ENCODE measurements at places on chromosomes 7 and 10.

GRCh38 chr10:45437587-45438465 lies 63.8 kb downstream of the ALOX5 start:
- no peak for DNase-seq

- DNase-seq: no peak
These were observed 125.7 kb upstream of the MYO3A start for GRCh38 chr10:25808372-25808771.

DNA sequence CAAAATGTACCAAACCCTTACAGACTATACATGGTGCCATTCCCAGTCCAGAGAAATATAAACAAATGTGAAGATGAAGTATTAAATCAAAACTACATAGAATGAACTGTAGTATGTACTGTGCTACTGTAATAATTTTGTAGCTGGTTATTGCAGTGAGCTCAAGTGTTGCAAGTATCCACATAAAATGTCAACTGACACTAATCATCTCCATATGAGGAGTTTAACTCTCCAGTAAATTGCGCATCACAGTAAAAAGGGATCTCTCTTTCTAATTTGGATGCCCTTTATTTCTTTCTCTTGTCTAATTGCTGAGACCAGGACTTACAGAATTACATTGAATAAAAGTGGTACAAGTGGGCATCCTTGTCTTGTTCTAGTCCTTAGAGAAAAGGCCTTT lies 165.5 kb downstream of the CPED1 start:
- no peak for DNase-seq

GRCh38 chr10:80567292-80567691 lies 29.6 kb downstream of the SH2D4B start:
- DNase-seq: no peak

GRCh38 chr7:21757537-21758282 lies 188.0 kb downstream of the CDCA7L start:
- no peak for DNase-seq

DNA sequence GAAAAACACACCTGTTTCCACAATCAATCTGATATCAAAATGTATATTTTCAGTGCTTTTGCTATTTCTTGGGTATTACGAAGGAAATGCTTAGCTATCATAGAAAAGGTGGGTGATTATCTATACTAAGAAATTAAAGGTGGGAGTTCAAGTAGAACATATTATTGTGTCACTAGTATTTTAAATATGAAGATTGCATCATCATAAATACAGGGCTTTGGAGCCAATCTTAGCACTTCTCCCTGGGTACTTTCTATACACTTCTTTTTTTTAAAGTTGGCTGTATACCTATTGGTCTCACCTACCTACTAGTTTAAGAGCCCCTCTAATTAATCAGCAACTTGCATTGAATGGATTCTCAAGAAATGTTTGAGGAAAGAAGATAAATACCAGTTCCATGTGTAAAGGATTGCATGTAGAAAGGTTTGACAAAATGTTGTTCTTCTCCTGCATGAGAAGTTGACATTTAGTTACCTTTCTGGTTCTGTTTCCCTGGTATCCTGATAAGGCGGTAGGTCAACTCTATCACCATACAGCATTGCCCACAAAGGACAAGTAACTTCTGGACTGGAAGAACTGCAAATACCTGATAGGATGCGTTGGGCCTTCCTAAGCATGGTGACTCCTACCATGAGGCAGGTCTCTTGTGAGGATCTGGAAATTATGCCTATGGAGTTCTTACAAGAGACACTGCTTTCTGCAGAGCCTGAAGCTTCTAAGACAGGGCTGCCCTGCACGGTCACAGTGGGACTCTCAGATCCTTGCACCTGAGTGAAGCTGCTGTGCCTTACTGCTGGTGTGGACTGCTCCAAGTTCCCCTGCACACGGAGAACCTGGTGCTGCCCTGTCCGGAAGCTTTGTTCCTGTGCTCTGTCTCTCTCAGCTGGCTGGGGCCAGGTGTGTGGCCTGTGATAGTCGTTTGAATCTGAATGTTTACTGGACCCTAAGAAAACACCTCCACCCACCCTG lies 32.1 kb upstream of the PDSS1 start:
- no peak for DNase-seq

DNA sequence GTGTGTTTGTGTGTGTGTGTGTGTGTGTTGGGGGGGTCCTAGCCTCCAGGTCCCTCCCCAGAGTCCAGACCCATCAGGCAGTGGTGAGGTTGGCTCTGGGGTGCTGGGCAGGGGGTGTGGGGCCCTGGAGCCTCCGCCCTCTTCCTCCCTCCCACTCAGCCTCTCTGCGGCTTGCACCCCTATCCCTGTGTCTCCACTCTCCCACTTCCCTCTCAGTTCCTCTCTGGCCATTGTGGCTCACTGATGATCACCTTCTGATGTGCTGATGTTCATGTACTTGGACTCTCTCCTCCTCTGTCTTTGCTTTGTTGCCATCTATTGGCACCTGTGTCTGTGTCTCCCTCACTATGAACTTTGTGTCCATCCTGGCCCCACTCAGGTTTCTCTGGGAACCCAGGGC lies 298.7 kb downstream of the ZEB1 start:
- no peak for DNase-seq

- DNase-seq: no peak
These were observed 500.1 kb upstream of the ZMIZ1 start for GRCh38 chr10:78568620-78569019.

DNA sequence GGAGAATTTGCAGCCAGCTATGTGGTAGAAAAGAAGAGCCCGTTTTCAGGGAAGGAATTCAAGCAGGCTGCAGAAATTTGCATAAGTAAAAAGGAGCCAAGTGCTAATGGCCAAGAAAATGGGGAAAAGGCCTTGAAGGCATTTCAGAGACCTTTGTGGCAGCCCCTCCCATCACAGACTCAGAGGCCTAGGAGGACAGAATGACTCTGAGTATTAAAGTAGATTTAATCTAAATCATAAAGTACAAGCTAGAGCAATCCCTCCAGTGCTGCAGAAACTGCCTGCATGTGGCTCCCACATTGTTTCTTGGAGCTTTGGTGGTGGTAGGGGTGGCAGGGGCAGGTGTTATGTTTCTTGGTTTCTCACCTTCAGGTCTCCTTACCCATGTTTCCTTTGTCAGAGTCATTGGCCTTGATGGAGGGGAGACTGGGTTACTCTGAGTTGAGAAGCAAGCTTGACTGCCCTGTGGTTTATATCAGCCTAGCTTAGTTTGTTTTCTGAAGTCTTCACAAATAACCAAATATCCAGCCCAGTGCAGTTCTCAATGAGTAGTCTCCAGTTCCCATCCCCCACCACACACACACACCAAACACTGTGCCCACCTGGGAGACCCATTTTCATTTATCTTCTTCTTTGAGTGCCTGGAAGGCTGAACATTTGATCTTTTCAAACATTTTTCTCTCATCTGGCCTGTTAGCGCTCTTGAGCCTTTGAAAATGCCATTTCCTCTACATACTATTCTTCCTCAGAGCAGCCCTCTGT lies 34.5 kb downstream of the ITPRIP start:
- no peak for DNase-seq

- no peak for DNase-seq
These were observed 71.0 kb upstream of the ADAM12 start for GRCh38 chr10:126459032-126459831.

DNA sequence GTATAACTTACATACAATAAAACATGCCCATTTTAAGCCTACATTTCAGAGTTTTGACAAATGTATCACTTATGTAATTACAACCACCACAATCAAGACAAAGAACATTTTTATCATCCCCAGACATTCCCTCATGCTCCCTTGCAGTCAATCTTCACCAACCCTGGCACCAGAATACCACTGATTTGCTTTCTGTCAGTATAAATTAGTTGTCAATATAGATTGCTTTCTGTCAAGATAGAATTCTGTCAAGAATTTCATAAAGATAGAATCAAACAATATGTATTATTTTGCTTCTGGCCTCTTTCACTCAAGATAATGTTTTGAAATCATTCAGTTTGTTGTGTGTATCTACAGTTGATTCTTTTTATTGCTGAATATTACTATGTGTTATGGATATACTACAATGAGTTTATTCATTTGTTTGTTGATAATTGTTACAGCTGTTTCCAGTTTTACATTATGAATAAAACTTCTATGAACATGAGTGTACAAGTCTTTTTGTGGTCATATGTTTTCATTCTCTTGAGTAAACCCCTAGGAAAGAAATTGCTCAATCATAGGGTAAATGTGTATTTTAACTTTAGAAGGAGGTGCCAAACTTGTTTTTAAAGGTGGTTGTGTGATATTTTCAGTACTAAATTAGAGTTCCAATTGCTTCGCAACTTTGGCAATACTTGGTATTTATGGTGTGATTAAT lies 56.9 kb downstream of the IFIT5 start:
- no peak for DNase-seq

- no peak for DNase-seq
These were observed 80.8 kb downstream of the ZNF467 start for GRCh38 chr7:149692557-149692982.

DNA sequence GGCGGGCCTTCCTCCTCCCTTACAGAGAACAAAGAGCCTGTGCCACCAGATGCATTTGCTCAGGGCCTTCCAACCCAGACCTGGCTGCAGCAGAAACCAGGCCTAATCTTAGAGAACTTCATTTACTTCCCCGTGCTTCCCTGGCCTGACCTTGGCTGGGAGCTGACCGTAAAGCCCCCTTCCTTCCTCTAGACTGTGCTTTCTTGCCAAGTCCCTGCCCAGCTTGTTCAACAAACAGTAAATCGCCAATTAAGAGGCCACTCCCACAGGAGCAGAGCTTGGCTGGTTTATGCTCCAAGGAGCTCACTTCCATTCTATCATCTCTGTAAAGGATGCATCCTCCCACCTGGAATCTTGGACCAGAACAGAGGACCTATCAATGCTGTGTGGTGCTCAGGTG lies 110.9 kb downstream of the COL13A1 start:
- DNase-seq: no peak

- DNase-seq: no peak
These were observed 82.8 kb downstream of the NHLRC2 start for GRCh38 chr10:113937258-113937657.

GRCh38 chr7:126570845-126571244 lies 681.9 kb downstream of the GRM8 start:
- DNase-seq: no peak

GRCh38 chr10:133308421-133309099 lies at the start of the genes TUBGCP2 and ZNF511:
Gene TUBGCP2 (minus strand): TSS chr10:133308872. CDS start chr10:133302941, 5,931 bp downstream.
Gene ZNF511 (plus strand): TSS chr10:133308914. CDS start chr10:133308944, 30 bp downstream.
- peak; percentile 91 for DNase-seq

DNA sequence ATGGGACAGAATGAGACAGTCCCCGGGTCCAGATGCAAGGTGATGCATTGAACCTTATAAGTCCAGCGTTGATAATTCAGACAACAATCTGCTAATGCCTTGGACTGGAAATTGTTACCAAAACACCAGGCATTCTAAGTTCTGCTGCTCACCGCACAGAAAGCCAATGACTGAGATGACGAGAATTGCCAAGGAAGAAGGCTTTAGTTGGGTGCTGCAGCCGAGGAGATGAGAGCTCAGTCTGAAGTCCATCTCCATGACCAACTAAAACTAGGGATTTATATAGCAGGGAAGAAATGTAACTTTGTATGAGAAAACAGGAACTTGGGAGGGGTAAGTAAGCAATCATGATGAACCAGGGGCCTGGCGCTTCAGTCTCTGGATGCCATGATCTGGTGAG lies 68.7 kb downstream of the PRKCQ start:
- DNase-seq: no peak

- no peak for DNase-seq
These were observed 530.9 kb downstream of the PTPRN2 start for GRCh38 chr7:158056761-158057160.

DNA sequence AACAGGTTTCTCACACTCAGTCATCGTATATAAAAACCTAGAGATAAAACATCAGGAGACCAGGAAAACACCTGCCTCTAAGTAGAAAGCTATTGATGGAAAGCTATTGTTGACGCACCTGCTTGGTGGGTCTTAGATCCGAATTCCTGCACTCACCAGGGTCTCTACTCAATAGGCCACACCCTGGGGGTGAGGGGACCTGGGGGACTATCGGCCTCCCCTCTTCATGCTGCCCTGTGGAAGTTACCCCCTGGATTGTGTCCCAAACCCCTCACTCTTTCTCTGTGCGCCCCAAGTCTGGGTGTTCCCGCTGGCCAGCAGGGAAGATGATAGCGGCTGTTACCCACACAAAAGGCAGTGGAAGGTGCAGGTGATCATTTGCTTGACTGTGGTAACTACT lies 313.0 kb downstream of the WDR37 start:
- DNase-seq: no peak

- no peak for DNase-seq
These were observed 186.9 kb downstream of the SND1 start for GRCh38 chr7:127838816-127839415.

DNA sequence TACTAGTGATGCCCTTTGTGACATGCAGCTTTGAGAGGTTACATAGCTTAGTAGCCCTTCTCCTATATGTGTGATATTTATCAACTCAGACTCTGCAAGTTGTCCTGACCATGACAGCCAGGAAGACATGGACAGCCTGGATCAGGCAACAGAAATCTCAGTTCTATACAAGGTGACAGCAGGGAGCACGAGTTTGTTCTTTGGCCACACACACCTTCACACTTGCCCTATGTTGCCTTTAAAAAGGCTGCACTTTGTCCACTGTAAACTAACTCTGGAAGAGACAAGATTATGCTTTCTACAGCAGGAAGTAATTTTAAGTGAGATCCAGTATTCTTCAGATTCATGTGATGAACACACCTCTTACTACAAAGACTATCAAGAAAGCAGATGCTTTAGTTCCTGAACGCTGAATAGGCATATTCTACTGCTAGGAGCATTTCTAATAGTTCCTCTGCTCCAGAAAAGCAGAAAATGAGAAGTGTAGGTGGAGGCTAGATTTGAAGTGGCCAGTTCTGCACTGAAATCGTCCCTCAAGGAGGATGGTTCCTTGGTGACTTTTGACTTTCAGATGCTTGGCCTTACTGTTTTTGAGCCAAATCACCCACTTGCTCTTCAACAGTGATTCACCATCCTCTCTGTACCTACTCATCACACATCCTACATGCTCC lies 239.2 kb downstream of the COBL start:
- no peak for DNase-seq

- DNase-seq: no peak
These were observed 54.3 kb downstream of the CLIP2 start for GRCh38 chr7:74343281-74344131.

DNA sequence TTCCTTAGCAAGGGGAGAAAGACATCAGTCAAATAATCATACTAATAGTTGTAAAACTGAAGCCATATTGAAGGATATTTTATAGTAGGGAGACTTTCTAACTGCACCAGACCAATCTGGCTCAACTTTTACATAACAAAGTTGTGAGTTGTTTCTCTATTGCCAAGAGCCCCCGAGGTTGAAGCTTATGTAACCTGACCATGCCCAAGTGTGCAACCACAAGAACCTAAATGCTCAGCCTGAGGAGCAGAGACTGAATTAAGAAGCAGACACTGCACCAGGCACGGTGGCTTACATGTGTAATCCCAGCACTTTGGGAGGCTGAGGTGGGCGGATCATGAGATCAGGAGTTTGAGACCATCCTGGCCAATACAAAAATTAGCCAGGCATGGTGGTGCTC lies 77.3 kb upstream of the ARMC3 start:
- DNase-seq: no peak

GRCh38 chr7:117285826-117286225 lies 37.0 kb downstream of the WNT2 start:
- no peak for DNase-seq

GRCh38 chr10:105793071-105793470 lies 1152.0 kb downstream of the SORCS3 start:
- no peak for DNase-seq

- DNase-seq: no peak
These were observed 244.1 kb downstream of the PTEN start for GRCh38 chr10:88107296-88108097.
